ENCODE measurements at places on chromosomes 4 and X. TPM values are rescaled to one million over a fixed set of nuclear protein-coding genes. Genes with fewer than 3 reads are reported as not detected.

DNA sequence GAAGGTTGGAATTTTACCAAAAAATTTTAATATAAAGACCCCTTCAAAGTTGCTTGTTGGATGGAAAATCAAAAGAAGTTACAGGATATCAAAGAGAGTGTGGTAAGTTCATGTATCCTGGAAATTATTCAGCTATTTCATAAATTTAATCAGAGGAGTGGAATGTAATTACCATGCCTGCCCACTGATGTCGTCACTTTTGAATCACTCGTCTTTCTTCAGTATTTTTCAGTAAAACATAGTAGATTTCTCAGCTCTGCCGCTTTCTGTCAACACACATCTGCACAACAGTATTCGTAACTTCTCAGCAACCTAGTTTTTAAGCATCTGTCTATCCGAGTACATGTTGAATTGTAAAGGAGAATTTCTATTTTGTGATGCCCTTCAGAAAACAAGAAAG lies 2163.0 kb upstream of the AGA start:
- no peak overlapping the region for H3K4me3 ChIP-seq
- no peak overlapping the region for H3K27ac ChIP-seq
- no peaks in the 10 kb centered on the region for H3K4me1 ChIP-seq
- no peaks in the 10 kb centered on the region for H3K27me3 ChIP-seq
- no peaks in the 10 kb centered on the region for H3K36me3 ChIP-seq

- H3K27ac ChIP-seq = no peak overlapping the region
- no peaks in the 10 kb centered on the region for H3K27me3 ChIP-seq
- H3K4me1 ChIP-seq = no peaks in the 10 kb centered on the region
- no peak overlapping the region for H3K4me3 ChIP-seq
These were observed 116.7 kb upstream of the CXCL13 start for GRCh38 chr4:77488882-77489281.

DNA sequence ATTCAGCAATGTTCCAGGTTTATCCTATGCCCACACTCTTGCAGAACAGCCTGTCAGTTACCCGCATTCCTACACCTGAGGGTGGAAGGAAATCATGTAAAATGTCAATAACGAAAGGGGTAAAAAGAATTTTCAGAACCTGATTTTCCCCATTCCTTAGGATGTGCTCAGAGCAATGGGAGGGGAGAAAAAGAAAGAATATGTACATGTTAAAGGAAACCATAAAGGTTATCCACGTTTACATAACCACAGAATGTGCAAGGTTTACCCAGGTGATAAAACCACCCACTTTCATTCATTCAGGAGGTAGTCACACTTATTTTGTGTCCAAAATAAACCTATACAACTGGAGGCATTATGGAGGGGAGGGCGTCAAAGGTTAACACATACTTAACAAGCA lies 335.5 kb downstream of the ZNF674 start:
- no peaks in the 10 kb centered on the region for H3K4me1 ChIP-seq
- H3K27ac ChIP-seq = no peak overlapping the region
- no peaks in the 10 kb centered on the region for H3K36me3 ChIP-seq
- no peaks in the 10 kb centered on the region for H3K27me3 ChIP-seq
- DNase-seq = no peak

GRCh38 chrX:133661962-133662839 lies 246.9 kb upstream of the GPC4 start:
- H3K4me3 ChIP-seq = no peak overlapping the region
- no peaks in the 10 kb centered on the region for H3K27me3 ChIP-seq

Gene PAGE1
- not detected for total RNA-seq

GRCh38 chrX:47302396-47302795 lies 68.0 kb upstream of the ZNF157 start:
- DNase-seq = no peak
- no peak overlapping the region for H3K27ac ChIP-seq
- no peak overlapping the region for H3K4me3 ChIP-seq
- H3K36me3 ChIP-seq = no peaks in the 10 kb centered on the region
- H3K4me1 ChIP-seq = no peaks in the 10 kb centered on the region

- no peaks in the 10 kb centered on the region for H3K4me1 ChIP-seq
- DNase-seq = no peak
These were observed 20.0 kb downstream of the FAM53A start for GRCh38 chr4:1664141-1664540.

Gene PFKFB1
- total RNA-seq = 0.83 TPM

- no peak overlapping the region for H3K27ac ChIP-seq
- H3K4me1 ChIP-seq = no peaks in the 10 kb centered on the region
- no peak for DNase-seq
These were observed 180.8 kb downstream of the SPRY1 start for GRCh38 chr4:123577225-123577906.

GRCh38 chrX:106752101-106752678 lies 25.7 kb downstream of the RNF128 start:
- no peak for DNase-seq
- H3K27me3 ChIP-seq = peaks cover 8% of the 10 kb centered on the region
- H3K4me3 ChIP-seq = no peak overlapping the region
- no peak overlapping the region for H3K27ac ChIP-seq
- no peaks in the 10 kb centered on the region for H3K4me1 ChIP-seq

DNA sequence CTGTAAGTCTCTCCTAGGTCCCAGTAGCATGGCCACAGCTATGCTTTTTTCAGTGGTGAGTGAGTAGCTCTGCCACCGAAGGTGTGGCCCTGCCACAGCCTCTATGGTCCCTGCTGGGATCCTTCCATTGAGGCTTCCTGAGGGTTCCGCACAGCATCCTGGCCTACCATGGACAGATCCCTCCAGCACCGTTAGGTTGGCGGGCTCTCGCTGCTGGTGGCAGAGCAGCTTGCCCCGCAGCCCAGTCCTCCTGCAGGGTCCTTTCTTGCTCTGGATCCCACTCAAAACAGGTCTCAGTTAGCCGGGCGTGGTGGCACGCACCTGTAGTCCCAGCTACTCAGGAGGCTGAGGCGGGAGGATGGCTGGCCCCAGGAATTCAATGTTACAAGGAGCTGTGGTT lies 2.4 kb upstream of the PDZD4 start:
- H3K27ac ChIP-seq = no peak overlapping the region
- no peak overlapping the region for H3K4me3 ChIP-seq
- no peak for DNase-seq
- no peaks in the 10 kb centered on the region for H3K4me1 ChIP-seq
- no peaks in the 10 kb centered on the region for H3K27me3 ChIP-seq

- H3K36me3 ChIP-seq = no peaks in the 10 kb centered on the region
- no peak for DNase-seq
- no peaks in the 10 kb centered on the region for H3K27me3 ChIP-seq
- H3K27ac ChIP-seq = peak overlapping the region; percentile 44
These were observed 13.3 kb downstream of the RNF4 start for GRCh38 chr4:2482192-2482591.

- no peaks in the 10 kb centered on the region for H3K36me3 ChIP-seq
- H3K27me3 ChIP-seq = no peaks in the 10 kb centered on the region
- no peak overlapping the region for H3K4me3 ChIP-seq
- DNase-seq = no peak
- no peak overlapping the region for H3K27ac ChIP-seq
These were observed 100.7 kb upstream of the GRPR start for GRCh38 chrX:16022580-16023200.

DNA sequence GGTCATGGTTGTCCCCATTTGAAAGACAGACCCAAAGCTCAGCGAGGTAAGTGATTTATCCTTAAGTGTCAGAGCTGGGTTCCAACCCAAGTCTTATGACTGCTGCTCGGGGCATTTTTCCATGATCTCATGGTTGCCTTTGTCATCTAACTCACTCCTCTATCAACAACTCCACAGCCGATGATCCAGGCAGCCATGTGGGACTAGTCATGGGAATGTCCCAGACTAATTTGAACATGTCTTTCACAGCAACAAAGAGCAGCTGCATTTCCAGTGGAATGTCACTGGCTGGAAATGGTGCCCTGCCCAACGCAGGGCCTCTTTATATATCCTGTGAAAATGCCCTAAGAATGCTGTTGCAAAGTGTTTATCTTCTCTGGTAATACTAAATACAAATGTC lies 284.8 kb upstream of the PPARGC1A start:
- no peaks in the 10 kb centered on the region for H3K4me1 ChIP-seq
- no peaks in the 10 kb centered on the region for H3K36me3 ChIP-seq
- H3K27ac ChIP-seq = no peak overlapping the region
- no peaks in the 10 kb centered on the region for H3K27me3 ChIP-seq
- no peak for DNase-seq

DNA sequence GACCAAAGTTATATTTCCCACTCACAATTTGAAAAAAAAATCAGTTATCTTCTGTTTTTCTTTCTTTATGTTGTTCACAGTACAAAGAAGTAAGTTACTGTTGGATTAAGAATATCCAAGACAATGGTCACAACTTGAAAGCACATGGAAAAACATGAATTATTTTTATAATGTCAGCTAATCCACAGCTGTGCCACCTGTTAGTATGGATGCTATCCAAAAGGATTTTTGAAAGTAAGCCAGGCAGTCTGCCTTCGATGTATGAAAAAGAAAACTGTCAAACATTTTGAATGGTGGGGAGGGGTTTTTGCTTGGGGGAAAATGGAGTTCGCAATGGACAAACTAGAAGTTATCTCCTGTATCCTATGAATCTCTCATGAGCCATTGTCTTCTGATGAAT lies 6.2 kb downstream of the GPM6A start:
- H3K4me1 ChIP-seq = no peaks in the 10 kb centered on the region
- DNase-seq = no peak
- no peaks in the 10 kb centered on the region for H3K36me3 ChIP-seq
- no peaks in the 10 kb centered on the region for H3K27me3 ChIP-seq
- H3K4me3 ChIP-seq = no peak overlapping the region
- H3K27ac ChIP-seq = no peak overlapping the region

DNA sequence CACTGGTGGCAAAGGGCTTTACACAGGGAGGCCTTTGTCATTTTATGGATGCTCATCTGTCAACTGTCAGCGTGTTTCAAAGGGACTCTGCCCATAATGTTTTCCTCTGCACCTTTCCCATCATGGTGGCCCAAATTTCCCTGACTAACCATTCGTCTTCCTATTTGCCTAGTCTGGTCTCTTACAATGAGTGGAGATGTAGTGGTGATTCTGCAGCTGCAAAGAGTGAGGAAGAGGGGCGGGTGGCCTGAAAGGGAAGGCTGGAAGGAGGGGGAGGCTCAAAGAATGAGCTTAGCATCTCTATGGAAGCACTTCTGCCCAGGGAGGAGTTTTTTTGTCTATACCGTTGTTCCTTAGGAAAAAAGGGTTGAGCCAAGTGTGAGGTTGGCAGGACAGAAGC lies 447.5 kb downstream of the NKX6-1 start:
- no peaks in the 10 kb centered on the region for H3K36me3 ChIP-seq
- H3K27ac ChIP-seq = no peak overlapping the region
- no peak for DNase-seq
- H3K4me3 ChIP-seq = no peak overlapping the region
- H3K4me1 ChIP-seq = no peaks in the 10 kb centered on the region
- H3K27me3 ChIP-seq = no peaks in the 10 kb centered on the region

Gene MAGED4
- 1.4 TPM for total RNA-seq

DNA sequence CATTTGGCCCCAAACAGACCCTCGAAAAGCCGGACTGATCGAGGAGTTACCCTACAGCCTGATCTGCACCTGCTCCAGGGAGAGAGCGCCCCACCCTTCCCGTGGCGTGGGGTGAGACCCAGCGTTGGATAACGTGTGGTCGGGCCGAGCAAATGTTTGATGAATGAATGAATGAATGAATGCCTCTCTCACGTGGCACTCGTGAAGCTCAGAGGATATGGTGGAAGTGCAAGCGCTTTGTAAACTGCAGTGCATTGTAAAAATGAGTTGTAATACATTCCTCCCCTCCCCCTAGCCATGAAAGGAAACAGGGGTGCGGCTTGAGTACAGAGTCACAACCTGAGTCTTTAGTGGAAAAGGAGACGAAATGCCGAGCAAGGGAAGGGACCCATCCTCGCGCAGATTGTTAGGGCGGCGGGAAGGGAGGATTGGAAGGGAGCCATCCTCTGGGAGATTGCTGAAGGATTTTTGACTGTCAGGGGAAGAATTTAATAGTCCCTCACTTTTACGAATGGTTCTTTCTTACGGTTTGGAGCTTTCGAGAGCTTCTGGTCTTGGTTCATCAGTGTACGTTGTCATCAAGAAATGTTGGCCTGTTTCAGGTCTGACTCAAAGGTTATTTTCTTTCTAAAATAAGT lies 772 bp upstream of the FBXW7 start:
- no peaks in the 10 kb centered on the region for H3K36me3 ChIP-seq
- no peaks in the 10 kb centered on the region for H3K27me3 ChIP-seq
- H3K27ac ChIP-seq = peak overlapping the region; percentile 89
- DNase-seq = peak; percentile 18

GRCh38 chr4:166195101-166195500 lies 322.1 kb downstream of the TLL1 start:
- H3K4me3 ChIP-seq = no peak overlapping the region
- H3K36me3 ChIP-seq = no peaks in the 10 kb centered on the region
- no peaks in the 10 kb centered on the region for H3K27me3 ChIP-seq
- H3K4me1 ChIP-seq = no peaks in the 10 kb centered on the region

Gene MAN2B2
- 16.8 TPM for total RNA-seq

Gene ADH6
- total RNA-seq = 0.49 TPM

DNA sequence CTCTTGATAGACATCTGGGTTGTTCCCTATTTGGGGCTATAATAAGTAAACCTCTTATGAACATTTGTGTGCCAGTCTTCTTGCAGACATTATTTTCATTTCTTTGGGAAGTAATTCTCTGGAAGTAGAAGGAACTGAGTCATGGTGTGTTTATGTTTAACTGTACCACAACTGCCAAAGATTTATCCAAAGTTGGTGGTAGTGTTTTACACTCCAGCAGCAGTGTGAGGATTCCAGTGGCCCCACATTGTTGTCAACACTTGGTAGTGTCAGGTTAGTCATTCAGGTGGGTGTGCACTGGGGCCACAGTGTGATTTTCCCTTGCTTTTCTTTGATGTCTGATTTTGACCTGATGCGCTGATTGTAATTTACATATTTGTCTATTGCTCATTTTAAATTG lies 5.0 kb upstream of the UVSSA start:
- H3K36me3 ChIP-seq = peaks cover 48% of the 10 kb centered on the region
- H3K27me3 ChIP-seq = no peaks in the 10 kb centered on the region
- no peak for DNase-seq
- no peaks in the 10 kb centered on the region for H3K4me1 ChIP-seq
- no peak overlapping the region for H3K4me3 ChIP-seq
- no peak overlapping the region for H3K27ac ChIP-seq

DNA sequence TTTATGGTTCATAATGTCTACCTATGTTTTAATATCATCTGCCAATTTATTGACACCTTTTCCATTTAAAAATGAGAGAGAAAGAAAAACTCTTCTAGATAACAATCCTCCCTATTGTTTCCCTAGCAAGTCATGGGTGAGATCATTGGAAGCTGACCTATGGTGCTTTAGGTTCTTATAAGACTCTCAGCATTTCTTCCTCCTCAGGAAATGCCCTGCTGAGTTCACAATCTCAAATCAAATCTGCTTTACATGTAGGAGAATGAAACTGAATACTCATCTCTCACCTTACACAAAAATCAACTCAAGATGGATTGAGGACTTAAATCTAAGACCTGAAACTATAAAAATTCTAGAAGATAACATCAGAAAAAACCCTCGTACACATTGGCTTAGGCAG lies 267.4 kb downstream of the RAPGEF2 start:
- H3K4me3 ChIP-seq = no peak overlapping the region
- no peaks in the 10 kb centered on the region for H3K4me1 ChIP-seq
- H3K27ac ChIP-seq = no peak overlapping the region
- H3K27me3 ChIP-seq = no peaks in the 10 kb centered on the region
